Suppressor macrophage (primary cell): ENCODE measurements at places on chromosomes 2 and 18.

DNA sequence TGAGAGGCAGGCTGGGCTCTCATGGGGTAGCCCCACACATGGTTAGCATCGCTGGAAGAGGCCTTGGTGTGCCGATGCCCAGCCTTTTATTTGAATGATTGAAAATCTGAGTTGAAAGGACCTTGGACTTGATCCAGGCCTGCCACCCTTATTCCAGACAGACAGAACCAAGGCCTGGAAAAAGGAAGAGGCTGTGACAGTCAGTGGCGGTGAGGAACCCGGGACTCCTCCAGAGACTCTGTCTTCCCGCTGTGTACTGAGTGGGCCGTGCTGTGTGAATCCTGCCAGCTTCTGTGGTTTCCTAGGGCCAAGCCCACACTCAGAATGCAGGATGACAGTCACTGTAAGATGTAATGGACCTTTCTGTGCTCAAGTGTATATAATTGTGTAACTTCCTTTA is 218.5 kb downstream of the LDLRAD4 start:
- peak; percentile 84 for DNase-seq

GRCh38 chr2:18603854-18604530 is 14.6 kb upstream of the NT5C1B start:
- DNase-seq, result no peak

- no peak for DNase-seq
Observed at GRCh38 chr2:126678269-126679065, 22.5 kb downstream of the GYPC start.

DNA sequence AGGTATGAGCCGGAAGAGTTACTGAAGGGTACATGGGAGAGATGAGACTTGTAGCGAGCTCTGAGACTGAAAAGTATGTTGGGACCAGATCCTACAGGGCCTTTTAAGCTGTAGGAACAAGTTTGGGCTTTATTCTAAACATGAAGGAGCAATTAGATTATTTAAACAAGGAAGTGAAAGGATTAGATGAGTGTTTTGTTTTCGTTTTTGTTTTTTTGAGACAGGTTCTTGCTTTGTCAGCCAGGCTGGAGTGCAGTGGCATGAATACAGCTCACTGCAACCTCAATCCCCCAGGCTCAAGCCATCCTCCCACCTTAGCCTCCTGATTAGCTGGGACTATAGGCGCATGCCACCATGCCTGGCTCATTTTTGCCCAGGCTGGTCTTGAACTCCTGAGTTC is 110.7 kb downstream of the C1D start:
- DNase-seq, result no peak

GRCh38 chr2:129375632-129376425 is 603.6 kb upstream of the RAB6C start:
- DNase-seq, result no peak

- DNase-seq, result no peak
Observed at GRCh38 chr2:132276571-132276981, 114.8 kb upstream of the ANKRD30BL start.

GRCh38 chr2:169860149-169860548 is 32.9 kb downstream of the UBR3 start:
- DNase-seq, result no peak

DNA sequence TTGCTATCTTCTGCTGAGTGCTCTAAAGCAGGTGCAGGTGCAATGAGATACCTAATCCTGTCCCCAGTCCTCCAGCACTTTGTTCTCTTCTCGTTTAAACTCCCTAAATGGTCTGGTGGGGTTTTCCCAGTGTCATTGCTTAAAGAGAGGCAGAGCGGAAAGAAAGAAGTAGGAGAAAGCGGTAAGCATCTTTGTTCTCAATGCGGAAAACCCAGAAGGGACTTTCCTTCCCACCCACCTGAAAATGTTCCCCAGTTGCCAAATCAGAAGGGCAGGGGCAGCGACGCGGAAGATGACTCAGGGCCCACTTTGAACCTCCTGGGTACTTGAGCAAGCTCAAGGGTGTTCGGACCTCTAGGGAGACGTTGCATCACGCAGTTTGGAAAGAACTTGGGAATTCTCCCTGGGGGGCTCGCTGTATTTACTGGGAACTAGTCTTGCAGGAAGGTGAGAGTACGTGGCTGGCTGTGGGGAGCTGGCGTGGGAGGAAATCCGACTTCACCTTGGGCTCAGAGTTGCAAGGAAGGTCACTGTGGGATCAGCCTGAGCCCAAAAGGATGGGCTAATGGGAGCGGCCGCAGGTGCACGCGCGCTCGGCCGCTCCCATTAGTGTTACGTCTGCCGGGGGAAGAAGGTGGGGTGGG is 589 bp upstream of the SGPP2 start:
- peak; percentile 83 for DNase-seq

DNA sequence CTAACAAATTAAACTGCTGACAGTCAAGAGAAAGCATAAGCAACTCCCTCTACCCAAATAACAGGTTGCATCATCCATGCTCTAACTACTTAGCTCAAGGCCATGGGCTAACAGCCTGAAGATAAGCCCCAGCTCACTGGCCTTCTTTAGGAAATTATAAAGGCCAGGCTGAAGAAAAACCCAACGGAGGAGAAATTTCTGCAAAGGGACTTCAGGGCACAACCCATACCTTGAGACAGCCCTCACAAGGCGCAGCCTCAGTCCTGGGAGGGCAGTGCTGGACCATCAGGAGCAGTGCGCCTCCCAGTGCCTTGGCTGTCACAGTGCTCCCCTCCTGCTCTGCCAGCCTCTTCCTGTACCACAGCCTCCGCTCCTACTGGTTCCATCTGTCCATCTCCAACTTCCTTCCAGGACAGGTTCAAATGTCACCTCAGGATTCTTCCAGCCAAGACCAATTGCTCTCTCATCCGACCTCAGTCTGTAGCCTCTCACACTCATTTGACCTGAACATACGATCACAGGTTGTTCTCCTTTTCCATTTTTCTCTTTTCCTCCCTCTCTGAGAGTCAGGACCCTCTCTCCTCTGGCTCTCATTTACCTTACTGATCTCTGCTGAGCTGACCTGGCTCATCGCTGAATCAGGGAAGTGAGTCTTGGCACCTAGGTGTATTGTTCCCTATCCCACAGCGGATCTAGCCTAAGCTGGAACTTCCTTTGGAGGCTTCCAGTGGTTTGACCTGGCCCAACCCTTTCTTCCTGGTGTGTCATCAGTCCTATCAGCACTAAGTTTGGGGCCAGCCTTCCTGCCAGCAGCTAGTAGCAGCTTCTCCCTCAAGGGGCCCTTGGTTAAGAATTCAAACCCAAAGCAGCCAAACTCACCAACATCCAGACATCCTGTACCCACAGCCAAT is 1.9 kb downstream of the MCFD2 start:
- DNase-seq, result peak; percentile 38
